ENCODE measurements at places on chromosomes 12 and 14. TPM values are rescaled to one million over a fixed set of nuclear protein-coding genes. Genes with fewer than 3 reads are reported as not detected.

The NEUROD4 gene
- not detected for total RNA-seq

The YLPM1 gene
- 76.1 TPM for total RNA-seq

The BMAL2 gene
- total RNA-seq, result 65.5 TPM

The TSHR gene
- 0.50 TPM for total RNA-seq

The RTL1 gene
- not detected for total RNA-seq

The SLC15A5 gene
- total RNA-seq, result not detected

The BICDL1 gene
- 15.5 TPM for total RNA-seq

The A2M gene
- 2.8 TPM for total RNA-seq

DNA sequence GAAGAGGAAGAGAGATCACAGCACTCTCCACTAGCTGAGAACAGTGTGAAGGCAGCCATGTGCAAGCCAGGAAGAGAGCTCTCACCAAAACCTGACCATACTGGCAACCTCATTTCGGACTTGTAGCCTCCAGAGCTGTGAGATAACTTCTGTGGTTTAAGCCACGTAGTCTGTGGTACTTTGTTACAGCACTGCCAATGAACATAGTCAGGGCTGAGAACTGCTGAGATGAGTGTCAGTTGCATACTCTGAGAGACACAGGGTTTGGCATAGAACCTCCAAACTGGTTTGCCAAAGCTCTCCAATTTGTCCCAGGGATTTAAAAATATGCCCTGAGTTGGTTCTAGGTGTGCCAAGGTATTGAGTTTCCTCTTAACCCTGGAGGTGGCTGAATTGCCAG, 218.6 kb downstream of the ATP23 start:
- no peak for DNase-seq

DNA sequence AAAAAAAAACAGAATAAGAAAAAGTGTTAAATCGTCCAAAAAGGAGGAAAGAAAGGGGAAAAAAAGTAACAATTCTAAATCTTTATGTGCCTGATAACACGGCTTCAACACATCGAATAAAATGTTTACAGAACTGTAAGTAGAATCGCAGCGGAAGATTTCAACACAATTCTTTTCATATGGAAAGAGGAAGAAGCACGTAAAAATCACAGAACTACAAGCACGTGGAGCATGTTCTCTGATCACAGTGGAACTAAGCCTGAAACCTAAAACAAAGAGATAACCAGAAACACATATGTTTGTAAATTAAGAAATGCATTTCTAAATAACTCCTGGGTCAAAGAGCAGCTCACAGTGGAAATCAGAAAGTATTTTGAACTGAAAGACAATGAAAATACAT, 8.7 kb downstream of the CLEC7A start:
- no peak for DNase-seq

DNA sequence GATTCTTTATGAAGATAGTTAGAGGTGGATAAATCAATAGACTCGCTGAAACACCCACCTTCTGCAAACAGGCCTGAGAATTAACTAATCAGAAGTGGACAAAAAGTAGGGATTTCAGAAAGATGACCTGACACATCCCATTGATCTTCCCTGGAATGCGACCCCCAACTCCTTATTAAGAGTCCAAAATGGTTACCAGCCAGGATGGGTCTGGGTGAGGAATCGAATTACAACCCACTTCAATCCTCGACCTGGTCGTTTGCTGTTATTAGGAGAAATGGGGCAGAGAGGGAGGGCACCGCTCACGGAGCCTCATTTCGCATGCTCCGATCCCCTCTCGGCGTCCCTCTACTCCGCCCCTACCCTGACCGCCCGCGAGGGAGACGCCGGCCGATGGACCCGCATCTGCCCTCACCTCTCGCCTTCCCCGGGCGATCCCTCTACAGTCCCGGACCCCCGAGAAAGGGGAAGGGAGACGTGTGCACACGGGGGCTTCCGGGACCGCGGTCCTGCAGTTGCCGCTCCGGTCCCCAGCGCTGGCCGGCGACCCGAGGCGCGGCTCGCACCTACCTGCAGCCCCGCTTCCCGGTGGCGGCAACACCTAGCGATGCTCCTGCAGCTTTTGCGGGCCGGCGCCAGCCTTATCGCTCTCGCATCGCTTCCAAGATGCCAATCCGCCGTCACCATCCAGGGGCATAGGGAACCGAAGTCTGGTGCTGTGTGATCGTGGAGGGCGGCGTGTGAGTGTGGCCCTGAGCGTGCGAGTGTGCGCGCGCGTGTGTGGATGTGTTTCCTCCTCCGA, 69.3 kb upstream of the USP15 start:
- DNase-seq, result no peak

DNA sequence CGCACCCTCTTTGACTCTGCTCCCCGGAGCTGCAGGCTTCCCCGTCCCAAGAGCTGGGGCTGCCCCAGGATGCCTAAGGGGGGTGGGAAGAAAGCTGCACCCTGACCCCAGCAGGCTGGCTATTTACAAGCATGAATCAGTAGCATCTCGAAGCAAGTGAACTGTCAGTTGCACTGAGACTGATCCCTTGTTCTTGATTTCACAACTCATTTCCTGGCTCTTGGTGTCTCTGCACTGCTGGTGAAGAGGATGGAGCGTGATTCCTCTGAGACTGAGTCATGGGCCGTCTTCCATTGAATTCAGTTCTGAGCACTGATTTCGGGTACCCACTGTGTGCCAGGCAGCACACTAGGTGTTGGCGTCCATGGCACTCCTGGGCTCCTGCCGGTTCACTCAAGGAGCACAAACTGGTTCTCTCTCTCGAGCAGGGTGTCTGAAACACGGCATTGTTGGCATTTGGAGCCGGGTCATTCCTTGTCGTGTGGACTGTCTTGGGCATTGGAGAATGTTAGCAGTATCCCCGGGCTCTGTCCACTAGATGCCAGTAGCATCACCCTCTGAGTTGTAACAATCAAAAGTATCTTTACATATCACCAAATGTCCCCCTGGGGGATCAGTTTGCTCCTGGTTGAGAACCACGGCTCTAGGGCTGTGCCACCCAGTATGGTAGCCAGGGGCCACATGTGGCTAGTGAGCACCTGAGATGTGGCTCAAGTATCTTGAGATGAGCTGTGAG, 86.9 kb downstream of the RIN3 start:
- DNase-seq, result peak; percentile 82

GRCh38 chr12:101743242-101743641, 4.0 kb upstream of the SYCP3 start:
- no peak for DNase-seq

GRCh38 chr14:38490273-38490672, 234.4 kb upstream of the CLEC14A start:
- DNase-seq, result no peak

DNA sequence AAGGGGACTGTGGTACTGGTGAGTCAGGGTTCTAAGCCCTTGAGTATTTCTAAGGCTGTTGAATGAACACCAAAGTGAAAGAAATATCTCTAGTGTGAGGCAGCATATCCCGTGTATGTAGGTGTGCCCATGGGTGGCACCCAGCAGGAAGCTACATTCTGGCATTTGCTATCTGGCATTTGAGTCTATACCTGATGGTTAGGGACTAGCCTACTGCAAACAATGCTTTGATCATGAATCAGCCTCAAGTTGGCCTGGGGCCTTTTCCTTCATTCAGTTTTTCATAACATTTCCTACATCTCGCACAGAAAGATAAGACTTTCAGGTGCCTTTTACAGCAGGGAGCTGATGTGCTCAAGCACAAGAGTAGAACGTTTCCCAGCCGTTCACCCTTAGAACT, 85.7 kb upstream of the E2F7 start:
- peak; percentile 1 for DNase-seq

- DNase-seq, result no peak
Observed at GRCh38 chr12:102957339-102958050, at the start of gene ASCL1. ASCL1 (plus strand) TSS chr12:102957674; CDS start chr12:102958245, 571 bp downstream.

DNA sequence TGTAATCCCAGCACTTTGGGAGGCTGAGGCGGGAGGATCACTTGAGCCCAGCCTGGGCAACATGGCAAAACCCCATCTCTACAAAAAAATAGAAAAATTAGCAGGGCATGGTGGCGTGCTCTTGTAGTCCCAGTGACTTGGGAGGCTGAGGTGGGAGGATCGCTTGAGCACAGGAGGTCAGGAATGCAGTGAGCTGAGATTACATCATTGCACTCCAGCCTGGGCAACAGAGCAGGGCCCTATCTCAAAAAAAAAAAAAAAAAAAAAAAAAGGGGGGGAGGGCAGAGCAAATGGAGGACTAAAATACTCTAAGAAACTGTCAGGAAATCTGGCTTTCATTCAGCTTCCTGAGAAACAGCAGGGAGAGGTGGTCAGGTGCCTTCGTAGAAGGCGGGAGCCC, 31.7 kb upstream of the TSPAN9 start:
- no peak for DNase-seq

DNA sequence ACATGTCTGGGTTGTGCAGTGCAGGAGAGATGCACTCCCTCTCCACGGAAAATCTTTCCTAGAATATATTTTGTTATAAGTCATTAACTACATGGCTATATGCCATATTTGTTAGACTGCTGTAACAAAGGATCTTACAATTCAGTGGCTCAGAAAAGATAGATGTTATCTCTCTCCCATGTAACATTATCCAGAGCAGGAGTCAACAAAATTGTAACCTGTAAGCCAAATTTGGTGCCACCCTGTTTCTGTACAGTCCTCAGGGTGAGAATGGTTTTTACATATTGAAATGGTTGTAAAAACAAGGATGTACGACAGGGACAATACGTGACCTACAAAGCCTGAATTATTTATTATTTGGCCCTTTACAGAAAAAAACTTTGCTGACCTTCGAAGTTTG, 155.5 kb downstream of the KIF21A start:
- DNase-seq, result peak; percentile 1

GRCh38 chr14:64689289-64689688, 14.9 kb upstream of the PLEKHG3 start:
- DNase-seq, result no peak

DNA sequence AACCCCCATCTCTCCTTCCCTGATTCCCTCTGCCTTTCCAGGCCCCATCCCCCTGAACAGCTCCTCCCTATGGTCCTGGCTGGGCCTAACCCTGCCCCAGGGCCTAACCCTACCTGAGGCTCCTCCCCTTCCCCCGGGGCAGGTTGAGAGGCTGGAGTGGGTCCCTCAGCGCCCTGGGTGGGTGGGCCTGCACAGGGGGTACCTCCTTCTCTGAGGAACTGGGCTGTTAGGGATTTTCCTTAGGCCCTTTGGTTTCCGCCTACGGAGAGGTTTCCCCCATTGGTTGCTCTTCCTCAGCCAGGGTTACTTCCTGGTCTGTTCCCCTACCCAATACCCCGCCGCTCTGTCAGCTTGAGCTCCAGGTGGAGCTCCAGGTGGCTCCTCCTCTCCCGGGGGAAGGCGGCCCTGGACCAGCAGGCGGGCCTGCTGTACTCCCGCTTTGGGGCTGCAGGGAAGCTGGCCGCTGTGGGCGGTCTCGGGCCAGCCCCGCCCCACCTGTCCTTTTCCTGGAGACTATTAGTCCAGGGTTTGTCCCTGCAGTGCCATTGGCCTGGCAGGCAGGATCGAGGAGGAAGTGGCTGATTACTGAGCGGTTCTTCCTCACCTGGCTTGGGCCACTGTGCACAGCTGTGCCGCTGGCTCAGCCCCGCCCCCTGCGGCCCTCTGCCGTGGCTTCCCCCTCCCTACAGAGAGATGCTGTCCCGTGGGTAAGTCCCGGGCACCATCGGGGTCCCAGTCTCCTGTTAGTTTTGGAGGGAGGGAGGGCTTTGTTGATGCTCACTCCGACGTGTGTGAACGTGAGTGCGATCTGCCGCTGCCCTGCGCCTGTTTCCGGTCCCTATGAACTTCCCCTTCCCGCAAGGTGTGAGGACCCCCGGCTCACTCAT, 2.5 kb downstream of the C12orf57 start:
- peak; percentile 93 for DNase-seq
